ENCODE measurements at places on chromosomes 11 and 22.

DNA sequence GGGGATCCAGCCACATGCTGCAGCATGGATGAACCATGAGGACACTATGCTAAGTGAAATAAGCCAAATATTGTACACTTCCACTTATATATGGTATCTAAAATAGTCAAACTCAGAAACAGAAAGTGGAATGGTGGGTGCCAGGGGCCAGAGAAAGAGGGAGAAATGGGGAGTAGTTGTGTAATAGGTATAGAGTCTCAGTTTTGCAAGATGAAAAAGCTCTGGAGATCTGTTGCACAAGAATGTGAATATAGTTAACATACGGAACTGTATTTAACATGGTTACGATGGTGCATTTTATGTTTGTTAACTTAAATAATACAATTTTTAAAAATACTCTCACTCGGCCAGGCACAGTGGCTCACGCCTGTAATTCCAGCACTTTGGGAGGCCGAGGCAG lies 21.2 kb downstream of the GDPD5 start:
- DNase-seq = no peak

GRCh38 chr22:37776639-37777005 lies 31.1 kb upstream of the GCAT start:
- DNase-seq = no peak

- peak; percentile 30 for DNase-seq
Measured at GRCh38 chr11:129881570-129882170, 13.7 kb downstream of the NFRKB start.

DNA sequence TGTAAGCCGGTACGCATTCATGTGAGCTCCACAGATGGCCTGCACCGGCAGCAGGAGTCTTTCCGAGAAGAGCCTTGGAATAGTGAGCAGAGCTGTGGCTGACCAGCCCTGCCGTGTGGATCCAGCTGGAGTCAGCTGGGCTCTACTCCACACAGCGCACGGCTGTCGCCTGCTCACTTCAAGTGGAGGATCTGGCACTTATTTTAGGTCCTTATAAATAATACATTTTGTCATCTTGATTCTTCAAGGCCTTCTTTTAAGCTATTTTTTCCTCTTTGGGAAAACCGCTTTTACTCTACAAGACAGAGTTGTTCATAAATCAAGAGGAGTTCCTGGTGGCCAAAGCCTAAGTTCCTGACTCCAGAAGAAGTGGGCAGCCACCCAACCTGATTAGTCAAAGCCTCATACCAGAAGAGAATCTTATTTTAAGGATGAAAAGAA lies 93.8 kb downstream of the KCNC1 start:
- DNase-seq = no peak

GRCh38 chr11:77223797-77224196 lies 77.7 kb downstream of the GDPD4 start:
- no peak for DNase-seq

DNA sequence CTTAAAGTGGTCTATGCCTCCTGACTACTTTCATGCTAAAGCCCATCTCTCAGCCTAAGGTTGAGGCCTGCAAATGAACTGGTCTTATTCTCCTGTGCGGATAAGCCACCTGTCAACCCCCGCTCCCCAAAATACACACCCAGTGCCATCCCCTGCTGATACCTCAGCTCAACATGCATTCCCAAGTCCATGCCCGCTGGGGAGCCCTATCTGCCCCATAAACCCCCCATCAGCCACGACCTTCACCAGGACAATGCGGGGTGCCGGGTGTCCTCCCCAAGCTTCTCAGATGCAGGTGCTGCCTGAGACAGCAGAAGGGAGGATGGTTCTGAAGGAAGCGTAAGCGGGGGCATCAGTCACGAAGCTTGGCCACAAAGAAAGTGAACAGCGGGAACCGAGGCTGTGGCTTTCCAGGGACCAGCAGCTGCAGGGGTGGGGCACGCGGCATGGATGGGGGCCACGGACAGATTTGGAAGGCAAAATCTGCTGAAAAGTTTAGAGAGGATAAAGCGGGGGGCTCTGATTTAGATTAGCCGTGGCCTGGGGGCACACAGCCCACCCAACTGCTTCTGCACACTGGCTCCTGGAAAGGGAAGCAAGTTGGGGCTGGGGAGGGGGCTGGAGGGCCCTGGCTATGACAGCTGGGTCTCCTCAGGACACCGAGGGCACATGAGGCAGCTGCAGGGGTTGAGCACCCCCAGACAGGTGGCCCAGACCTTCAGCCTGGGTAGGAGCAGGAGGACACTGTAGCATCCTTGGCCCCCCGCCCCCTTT lies 1391.9 kb downstream of the TBC1D22A start:
- DNase-seq = no peak

DNA sequence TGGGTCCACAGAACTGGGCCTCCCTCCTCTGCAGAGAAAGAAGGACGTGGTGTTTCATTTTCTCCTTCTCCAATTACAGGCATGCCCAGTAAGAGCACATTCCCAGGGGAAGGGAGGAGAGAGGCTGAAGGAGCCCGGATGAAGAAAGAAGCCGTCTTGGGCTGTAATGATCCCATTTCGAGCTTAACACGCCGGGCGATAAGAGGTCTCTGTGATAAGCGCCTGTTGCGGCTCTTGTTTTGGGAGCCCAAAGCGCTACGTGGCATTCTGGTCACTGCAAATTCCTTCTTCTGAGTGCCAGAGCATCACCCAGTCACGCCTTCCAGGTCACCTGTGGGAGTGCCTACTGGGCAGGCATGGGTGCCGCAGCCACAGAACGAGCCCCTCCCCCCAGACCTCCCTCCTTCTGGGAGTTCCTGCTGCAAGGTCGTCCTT lies 57.5 kb downstream of the ANO1 start:
- no peak for DNase-seq

GRCh38 chr11:128915149-128915521 lies 24.0 kb downstream of the KCNJ5 start:
- DNase-seq = no peak

- no peak for DNase-seq
Measured at GRCh38 chr22:44963832-44964721, 45.7 kb downstream of the PHF21B start.

DNA sequence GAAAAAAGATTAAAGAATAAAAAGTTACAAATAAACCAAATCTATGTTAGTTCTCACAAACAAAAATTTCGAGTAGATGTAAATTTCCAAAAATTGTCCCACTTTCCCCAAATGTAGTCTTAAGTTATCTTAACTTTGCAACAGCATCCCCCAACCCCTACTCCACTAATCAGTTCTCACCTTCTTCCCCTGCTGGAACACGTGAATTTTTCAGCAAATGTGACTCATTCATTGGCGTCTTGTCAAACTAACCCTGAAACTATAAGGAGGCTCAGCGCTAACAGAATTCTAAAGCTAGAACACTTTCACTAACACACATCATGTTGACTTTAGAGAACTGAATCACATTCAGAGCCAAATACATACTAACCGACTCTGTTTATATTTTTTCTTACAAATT lies 46.1 kb downstream of the PHF21A start:
- DNase-seq = no peak

- DNase-seq = no peak
Measured at GRCh38 chr11:131817687-131818188, 447.3 kb downstream of the NTM start.

DNA sequence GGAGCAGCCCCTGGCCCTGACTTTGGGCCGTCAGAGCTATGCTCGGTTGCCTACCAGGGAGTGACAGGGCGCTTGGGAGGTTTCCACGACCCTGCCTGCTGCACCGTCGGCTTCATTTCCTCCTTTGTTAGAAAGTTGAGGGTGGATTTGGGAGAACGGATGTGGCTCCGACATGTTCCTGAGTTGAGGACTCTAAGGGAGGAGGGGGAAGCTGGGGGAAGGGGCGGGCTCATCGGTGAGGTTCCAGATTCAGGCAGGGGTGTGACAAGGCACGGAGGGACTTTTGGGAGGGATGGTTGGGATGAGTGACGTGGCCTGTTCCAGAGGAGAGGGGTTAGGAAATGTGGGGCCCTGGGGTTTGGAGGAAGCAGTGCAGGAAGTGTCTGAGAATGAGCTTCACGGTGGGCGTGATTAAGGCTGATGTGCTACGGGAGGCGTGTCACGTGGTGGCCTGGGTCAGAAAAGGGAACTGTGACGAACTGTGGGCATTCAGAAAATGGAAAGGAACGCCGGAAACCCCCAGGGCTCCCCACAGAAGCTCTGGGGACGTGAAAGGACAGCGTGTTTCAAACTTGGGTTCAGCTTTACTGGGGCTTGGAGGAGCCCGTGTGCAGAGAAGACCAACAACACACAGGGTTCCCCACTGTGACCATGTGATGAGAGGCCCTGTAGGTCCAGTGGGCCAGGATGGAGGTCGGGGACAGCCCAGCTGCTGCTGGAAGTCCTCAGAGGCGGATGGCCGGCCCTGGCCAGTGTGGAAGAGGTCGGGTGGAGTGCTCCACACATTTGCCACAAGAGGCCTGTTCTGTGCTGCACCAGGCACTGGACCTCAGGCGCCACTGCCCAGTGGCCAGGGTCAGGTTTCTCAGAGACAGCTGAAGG lies 2.8 kb downstream of the PARVB start:
- peak; percentile 12 for DNase-seq

GRCh38 chr22:27108425-27109114 lies 451.2 kb downstream of the MIAT start:
- no peak for DNase-seq

DNA sequence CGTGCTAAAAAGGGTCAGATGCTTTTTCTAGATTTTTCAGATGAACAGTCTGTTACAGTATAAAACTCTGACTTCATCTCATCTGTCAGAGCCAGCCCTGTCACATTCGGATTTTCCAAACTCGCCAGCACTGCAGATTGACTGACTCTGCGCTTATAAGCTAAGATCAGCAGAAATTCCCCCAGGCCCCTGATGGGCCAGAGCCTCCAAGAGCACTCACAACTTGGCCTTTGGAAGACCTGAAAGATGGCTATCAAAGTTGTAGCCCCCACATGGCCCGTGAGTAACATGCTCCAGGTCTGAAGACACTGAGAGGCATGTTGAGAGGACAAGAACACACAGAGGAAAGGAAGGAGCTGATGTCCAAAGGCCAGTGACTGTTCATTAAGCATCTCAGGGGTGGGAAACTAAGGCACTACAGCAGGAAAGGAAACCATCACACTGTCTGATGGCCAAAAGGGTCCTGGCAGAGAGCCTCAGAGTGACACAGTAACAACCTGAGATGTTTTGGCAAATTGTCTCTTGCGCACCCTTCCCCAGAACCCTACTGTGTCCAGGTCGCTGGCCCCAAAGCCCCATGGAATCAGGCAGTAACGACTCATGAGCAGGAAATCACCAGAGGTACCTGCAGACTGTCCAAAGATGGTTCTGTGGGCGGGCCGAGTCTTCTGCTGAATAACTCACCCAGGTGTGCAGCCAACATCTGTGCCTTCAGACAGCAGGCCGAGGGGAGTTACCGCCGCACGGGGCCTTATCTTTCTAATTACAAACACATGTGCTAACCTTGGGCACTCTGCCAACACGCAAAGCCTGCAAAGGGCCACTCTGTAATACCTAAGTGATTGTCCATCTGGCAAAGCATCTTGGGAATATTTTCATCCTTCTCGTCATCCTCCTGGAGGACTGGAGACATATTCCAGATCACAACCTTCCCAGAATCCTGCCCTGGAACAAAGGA lies 23.6 kb downstream of the HIRA start:
- no peak for DNase-seq

- no peak for DNase-seq
Measured at GRCh38 chr11:19209617-19210370, 8.0 kb upstream of the CSRP3 start.

DNA sequence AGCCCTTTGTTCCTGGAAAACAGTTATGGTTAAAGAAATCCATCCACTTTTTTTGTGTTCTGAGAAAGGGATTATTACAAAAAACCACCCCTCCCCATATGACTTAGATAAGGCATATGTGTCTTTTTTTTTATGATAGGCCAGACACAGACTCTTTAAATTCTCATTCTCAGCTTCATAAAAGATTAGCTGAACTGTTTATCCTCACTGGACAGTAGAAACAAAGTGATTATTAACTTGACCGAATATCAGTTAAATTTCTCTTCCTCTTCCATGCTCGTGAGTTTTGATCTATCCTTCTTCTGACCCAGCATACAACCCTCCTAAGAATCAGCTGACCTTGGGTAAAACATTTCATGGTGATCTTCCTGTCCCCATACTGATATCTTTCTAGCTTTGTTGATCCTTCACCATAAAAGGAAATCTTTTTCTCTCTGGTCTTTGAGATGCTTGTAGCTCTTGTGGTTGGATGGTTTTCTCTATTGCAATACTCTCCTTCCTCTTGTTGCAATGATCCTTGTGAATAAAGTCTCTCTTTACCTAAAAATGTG lies 26.2 kb downstream of the OR2AG2 start:
- no peak for DNase-seq

DNA sequence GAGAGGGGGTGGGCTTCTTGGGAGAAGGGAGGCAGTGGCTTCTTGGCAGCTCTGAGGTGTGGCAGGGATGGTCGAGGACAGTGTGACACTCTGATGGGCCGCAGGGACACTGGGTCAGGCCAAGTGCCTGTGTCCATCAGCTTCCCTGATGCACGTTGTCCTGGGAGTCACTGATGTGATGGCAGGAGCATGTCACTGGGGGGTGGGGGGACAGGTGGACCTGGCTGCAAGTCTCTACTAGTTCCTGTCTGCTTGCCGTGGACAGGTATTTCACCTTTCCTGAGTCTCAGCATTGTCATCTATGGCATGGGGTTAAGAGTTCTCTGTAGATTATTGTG lies 592.9 kb downstream of the TBC1D22A start:
- DNase-seq = no peak

GRCh38 chr11:57426929-57427726 lies at the start of gene SLC43A3:
Gene SLC43A3 (minus strand): TSS chr11:57427121. CDS start chr11:57426172, 949 bp downstream.
- peak; percentile 77 for DNase-seq

- no peak for DNase-seq
Measured at GRCh38 chr22:32911503-32911902, 110.0 kb downstream of the TIMP3 start.

DNA sequence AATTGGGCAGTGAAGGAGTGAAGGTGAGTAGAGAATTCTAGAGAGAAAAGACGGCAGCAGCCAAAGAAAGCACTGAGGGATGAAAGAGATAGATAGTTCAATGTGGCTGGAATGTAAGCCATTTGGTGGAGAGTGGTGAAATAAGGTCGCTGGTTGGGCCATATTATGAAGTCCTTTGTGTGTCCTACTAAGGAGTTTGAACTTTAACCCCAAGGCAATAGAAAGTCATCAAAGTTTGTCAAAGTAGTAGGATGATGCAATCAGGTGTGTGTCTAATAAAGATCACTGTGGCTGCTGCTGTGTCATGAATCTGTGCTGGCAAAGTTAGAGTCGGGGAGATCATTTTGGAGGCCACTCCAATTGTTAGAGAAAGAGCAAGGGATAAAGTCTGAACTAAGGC lies 18.7 kb downstream of the RNF121 start:
- DNase-seq = no peak

DNA sequence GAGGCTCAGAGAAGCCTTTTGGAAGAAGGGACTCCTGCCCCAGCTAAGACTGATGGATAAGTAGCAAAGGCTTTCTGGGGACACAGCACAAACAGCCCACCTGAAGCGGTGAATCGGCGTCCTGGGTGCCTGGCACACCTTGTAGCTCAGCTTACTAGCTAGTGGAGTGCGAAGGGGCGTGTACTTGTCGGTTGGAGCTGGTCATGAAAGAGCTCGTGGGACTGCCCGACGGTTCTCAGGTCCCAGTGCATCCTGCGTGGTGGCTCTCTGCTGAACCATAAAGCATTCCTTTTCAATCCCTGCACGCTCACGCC lies 690 bp upstream of the UVRAG start:
- no peak for DNase-seq

GRCh38 chr22:37366601-37367000 lies 60.7 kb downstream of the ELFN2 start:
- DNase-seq = no peak
